ENCODE measurements at places on chromosomes 5 and 9.

DNA sequence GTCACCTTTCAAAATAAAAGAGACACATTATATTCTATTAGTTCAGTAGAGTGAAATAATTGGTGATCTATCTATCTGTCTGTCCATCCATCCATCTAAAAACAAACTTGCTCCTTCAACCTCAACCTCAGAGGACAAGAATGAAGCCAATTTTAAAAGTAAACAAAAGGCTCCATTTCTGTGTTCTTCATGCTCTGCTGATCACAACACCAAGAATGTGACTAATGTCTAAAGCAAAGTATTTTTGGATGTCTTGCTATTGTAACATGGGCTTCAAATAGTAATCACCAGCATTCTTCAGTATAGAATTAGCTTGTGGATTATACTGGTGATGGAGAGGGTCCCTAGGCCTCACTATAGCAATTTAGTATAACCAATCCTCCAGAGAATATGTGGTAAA lies 1304.4 kb downstream of the MAT2B start:
- DNase-seq, result no peak

- no peak for DNase-seq
Measured at GRCh38 chr5:10034001-10034400, 215.7 kb downstream of the ATPSCKMT start.

DNA sequence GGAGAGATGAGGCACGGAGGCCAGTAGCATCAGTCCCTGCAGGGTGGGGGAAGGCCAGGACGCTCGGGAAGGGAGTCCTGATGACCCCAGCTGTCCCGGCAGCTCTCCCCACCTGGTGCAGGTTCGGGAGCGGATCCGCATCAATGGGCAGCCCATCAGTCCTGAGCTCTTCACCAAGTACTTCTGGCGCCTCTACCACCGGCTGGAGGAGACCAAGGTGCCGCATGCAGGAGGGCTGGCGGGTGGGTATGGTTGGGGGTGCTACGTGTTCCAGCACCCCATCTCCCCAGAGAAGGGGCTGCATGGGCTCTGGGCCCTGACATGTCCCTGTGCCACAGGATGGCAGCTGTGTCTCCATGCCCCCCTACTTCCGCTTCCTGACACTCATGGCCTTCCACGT lies 4.2 kb downstream of the FPGS start:
- no peak for DNase-seq

DNA sequence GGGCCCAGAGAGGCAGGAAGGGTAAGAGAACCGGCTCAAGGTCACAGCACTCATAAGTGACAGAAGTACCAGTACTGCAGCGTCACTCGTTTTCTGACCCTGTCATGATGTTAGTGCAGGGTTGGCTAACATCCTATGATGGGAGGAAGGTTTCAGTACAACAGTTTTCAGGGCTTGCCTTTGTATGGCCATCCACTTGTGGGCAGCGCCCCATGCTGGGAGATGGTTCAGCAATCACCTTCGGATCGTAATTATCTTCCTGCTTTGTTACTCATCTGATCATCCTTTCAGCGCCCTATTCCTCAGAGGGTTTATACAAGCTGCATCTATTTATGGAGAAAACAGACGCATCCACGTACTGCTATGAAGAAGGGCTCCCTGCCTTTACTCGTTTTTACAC lies 2.4 kb downstream of the MAP1B start:
- no peak for DNase-seq

GRCh38 chr9:89755821-89756220 lies 151.0 kb downstream of the GADD45G start:
- no peak for DNase-seq

DNA sequence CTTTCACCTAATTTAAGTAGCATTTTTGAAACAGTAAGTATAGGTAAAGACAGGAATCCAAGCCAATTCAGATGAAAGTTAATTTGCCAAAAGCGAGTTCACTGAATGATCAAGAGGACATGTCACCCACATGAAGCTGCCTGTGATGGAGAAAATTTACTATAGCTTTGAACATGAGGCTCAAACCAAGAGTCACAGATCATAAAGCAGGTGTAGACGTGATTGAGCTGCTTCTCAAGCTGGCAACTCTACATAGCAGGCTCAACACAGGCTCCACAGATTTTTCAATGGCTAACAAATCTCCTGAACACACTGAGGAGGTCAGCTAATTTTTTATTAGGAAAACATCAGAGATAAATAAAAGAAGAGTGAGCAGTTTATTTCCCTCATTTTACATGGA lies 173.7 kb downstream of the FAM114A2 start:
- DNase-seq, result no peak

GRCh38 chr9:124054582-124055227 lies 43.1 kb downstream of the LHX2 start:
- DNase-seq, result no peak

DNA sequence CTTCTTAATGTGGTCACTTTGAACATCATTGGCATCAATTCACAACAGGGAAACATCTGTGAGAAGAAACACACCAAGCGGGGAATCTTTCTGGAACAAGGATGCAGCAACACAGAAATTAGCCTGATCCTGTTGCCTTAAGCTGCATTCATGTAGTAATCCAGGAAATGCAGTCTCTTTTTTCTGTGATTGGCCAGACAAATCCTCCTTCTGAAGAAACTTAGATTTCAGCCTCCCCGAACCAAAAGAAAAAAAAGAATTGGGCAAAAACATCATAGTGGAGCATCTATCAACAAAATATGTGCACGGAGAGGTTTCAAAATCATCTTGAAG lies 7.2 kb upstream of the XPA start:
- no peak for DNase-seq

Data from stimulated activated CD4-positive, alpha-beta T cell treated with anti-CD3 and anti-CD28 coated beads, Interleukin-1b, Interleukin-23, amount 100 ng/mL, for 4 hours (primary cell).